ENCODE measurements at places on chromosomes 2 and 18.

DNA sequence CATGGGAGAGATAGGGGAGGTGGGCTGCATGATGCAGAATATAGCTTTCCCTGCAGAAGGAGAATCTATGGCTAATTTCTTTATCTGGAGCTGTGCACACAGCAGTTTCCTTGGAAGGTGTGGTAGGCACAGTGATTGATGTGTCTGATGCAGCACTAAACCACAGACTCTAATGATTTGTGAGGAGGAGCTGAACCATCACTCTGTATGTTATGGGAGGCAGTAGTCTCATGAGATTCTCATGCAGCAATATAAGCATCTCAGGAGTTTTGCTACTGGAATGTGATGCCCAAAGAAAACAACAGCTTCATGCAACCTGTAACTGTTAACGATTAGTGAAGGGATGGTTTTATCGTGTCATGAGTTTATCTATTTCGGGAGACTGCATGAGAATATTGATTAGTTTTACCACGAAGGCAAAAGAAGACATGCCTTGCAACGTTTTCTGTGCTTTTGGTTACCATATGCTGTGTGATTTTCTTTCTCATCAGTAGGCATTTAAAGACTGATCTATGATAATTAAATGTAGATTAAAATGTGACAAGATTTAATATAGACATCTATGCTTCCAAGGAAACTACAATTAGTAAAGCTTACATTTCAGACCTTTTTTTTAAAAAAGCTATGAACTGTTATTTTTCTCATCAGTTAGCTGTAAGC lies 286.8 kb downstream of the ARL6IP6 start:
- DNase-seq = no peak

GRCh38 chr18:63603772-63604171 lies 16.6 kb downstream of the SERPINB13 start:
- no peak for DNase-seq

DNA sequence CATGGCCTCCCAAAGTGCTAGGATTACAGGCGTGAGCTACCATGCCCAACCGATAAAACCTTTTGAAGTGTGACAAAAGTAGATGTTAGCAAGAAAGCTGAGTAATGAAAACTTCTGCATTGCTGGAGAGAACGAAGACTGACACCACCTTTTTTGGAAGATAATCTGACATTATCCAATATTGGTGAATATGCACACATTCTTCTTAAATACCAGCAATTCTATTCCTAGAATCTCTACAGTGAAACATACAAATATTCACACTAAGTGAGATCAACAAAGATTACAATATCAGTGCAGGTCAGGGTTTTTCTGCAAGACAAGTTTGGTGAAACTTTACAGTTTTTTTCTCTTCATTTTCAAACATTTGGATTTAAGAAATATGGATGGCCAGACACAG lies 7.8 kb downstream of the PIAS2 start:
- DNase-seq = no peak

DNA sequence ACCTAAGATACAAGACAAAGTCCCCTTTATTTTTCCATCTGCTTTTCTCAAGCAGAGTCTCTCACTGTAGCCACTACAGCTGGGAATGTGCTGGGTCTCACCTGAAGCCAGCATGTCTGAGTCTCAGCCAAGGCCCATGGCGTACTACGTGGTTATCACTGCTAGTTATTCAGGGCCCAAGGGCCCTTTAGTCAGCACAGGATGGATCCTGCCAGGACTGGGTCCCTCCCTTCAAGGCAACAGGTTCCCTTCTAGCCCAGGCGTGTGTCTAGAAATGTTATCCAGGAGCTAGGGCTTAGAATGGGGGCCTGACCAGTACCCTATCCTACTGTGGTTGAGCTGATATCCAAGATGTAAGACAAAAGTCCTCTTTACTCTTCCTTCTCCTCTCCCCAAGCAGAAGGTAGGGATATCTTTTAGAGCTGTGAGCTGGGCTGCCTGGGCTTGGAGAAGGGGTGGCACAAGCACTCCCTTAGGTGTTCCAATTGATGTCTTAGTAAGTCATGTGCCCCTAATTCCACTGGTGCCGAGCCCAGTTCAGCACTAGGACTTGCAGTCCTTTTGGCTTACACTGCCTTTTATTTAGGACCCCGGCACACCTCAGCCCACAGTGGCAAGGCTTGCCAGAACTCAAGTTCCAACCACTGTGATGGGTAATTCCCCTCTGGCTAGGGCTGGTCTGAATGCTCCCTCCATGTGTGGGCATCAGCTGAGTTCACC lies 17.7 kb downstream of the VPS54 start:
- DNase-seq = no peak

GRCh38 chr18:40367576-40367975 lies 1587.5 kb upstream of the PIK3C3 start:
- DNase-seq = no peak

- DNase-seq = no peak
Measured at GRCh38 chr2:224166654-224167053, 127.6 kb upstream of the SERPINE2 start.

DNA sequence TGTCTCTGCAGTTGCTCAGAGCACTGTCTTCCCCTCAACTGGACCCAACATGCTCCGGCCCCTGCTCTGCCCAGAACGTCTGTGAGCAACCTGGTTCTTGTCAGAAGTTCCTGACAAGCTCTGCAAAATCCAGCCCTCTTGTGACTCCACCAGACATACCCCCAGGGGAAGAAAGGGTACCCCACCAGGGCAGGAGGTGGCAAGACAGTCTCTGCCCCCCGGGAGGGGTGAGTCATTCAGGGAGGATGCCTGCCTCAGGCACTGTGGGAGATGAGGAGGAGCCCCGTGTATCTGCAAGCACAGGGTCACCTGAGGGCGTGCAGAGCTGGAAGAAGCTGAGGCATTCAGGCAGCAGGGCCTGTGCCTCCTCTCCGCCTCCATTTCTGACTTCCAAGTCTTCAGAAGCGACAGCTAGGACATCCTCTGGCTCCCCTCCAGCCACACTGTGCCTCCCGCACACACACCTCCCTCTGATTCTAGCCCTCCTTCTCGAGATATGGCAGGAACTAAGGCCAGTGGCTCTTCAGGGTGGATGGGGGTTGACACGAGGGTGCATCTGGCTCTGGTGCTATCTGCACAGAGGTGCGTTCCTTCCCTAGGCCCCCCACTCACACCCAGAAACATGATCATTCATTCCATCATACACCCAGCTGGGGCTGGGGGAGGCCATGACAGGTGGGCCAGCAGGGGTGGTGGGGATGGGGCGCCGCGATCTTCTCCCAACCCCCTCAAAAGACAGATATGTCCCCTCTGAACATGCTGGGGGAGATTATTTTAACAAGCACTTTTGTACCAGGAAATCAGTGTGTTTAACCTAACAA lies 222.2 kb downstream of the CYP26B1 start:
- DNase-seq = no peak

DNA sequence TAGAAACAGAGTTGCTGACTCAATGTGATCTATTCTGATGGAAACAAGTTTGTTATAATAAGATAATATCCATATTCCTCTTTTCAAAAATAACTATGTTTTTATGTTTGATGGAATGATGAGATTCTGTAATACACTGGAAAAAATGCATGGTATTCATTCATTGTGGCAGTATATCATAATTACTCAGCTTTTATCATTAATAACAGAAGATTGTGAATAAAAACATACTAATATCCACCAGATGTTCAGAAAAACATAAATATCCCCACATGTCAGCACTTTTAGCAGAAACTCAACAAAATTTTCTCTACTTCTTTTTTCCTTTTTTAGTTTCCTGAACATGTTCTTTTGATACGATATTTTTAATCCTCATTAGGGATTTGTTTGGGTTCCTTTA lies 130.9 kb upstream of the CAVIN2 start:
- no peak for DNase-seq

DNA sequence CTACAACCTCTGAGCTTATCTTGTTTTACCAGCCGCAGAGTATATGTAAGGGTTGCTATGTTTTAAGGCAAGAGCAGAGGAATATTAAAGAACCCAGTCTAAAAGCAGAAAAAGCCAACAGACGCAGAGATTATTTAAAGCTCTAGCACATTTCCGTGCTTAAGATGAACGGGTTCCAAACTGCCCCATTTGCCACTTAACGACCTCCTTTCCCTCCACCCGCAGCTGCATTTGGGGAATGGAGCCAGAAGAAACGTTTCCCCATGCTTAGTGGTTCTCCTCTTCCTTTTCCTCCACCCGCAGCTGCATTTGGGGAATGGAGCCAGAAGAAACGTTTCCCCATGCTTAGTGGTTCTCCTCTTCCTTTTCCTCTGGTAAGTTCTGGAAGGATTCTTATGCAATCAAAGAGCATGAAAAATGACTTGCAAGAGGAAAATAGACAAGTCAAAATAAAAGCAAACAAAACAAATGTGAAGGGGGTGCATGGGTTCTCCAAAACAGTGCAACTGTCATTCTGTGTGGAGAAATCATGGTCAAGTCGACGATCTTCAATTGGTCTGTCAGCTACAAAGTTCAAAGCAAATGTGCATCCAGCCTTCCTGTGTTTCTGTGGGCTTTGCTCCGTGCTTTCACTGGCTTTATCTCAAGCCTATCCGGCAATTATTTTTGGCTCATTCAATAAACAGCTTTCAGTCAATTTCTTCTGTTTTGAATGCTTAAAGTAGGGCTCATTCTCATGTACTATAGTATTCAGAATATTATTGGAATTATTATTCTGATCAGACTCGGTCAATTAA lies 57.8 kb downstream of the DIPK1C start:
- no peak for DNase-seq

GRCh38 chr2:223801736-223802135 lies 35.6 kb downstream of the AP1S3 start:
- no peak for DNase-seq

DNA sequence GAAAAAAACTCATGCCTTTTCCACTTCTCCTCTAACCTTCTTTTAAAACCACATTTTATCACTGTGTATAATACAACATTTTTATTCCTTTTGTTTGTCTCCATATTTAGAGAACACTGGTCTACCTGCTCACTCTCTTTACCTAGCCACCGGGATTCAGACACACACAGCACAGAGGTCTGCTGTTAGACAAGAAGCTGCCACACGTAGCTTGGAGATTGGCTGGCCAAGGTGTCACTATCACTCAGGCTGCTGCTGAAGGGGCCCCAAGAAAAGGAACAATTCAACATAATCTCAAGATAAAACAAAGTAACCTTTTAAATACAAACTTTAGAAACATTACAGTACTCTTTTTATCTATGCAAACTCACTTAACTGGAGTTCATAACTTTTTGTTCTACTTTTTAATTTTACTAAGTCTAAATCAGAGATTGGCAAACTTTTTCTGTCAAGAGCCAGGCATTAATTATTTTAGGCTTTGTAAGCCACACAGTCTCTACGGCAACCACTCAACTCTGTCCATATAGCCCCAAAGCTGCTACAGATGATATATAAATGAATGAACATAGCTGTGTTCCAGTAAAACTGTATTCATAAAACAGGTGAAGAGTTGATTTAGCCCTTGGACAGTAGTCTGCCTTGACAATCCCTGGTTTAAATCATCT lies 25.8 kb downstream of the FEZ2 start:
- no peak for DNase-seq

DNA sequence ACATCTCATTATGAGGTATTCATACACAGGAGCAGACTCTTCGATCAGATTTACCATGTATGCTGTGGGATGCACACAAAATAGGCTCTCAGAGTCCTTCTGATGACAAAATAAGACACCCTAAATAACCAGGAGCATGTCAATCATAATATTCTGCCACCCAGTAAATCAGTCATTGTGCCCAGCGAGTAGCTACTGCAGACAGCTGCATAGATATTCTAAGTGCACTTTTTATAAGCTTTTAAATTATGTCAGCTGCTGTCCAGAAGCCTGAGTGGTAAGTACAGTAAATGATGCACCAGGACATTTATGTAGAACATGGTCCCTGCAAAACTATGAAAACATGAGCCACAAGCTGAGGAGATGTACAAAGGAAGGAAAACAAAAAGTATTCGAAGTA lies 102.9 kb downstream of the CCDC141 start:
- DNase-seq = no peak

GRCh38 chr2:15263976-15264685 lies 297.0 kb downstream of the NBAS start:
- DNase-seq = no peak

- no peak for DNase-seq
Measured at GRCh38 chr2:127406454-127406853, 11.8 kb upstream of the PROC start.

GRCh38 chr18:10805587-10806118 lies 279.8 kb downstream of the NAPG start:
- no peak for DNase-seq

- DNase-seq = no peak
Measured at GRCh38 chr2:65681503-65681902, 249.1 kb upstream of the SPRED2 start.

- DNase-seq = no peak
Measured at GRCh38 chr2:100796499-100797100, 23.3 kb upstream of the NPAS2 start.

DNA sequence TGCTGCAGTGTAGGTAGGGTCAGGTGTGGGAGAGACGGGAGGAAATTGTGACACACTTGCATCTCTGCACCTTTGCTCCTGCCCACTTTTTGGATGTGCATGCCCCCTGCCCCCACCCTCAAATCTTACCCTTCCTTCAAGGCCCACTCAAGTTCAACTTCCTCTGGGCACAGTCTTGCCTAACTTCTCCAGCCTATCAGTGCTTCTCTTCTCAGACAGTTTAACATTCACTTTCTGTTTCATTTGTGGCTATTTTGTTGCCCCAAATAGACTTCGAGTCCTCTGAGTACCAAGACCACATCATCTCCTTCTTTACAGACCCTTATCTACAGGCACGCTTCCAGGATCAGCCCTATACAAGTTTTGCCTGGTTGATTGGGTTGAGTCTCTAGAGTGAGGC lies 2.7 kb downstream of the ST8SIA5 start:
- DNase-seq = no peak

- no peak for DNase-seq
Measured at GRCh38 chr2:214193943-214194342, 216.9 kb upstream of the VWC2L start.

DNA sequence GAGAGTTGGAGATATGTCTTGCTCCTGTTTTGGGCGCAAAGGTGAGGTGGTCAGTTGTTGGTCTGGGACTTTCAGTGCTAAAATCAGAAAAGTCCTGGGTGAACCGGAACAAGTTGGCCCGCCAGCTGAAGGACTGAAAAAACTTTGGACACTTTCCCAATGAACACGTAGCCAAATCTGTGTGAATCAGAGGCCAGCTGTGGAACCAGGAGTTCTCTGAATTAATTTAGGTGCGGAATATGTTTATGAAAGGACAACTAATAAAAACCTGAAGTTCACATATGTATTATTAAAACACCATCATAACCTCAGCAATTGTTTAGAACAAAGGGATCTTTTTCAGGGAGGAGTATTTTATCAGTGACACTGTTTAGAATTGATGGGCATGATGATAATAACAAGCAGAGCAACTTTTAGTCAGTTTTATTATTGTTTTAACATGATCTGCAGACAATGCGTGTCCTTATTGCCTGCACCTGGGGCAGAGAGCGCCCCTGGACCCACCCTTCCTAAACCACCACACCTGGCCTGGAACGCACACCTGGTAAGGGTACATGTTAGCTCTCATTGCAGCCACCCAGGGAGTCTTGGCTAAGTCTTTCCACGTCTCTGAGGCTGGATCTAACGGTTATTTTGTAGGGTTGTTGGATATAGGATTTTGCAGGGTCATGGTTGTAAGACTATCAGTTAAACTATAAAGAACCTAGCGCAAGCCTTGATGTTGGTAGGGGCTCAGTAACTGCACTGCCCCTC lies 9.9 kb upstream of the ODC1 start:
- no peak for DNase-seq

Data from stimulated activated CD4-positive, alpha-beta T cell treated with anti-CD3 and anti-CD28 coated beads, Interleukin-1b, Interleukin-23, amount 100 ng/mL, for 1 hour (primary cell).